ENCODE measurements at places on chromosomes 4 and X.

GRCh38 chr4:128950796-128951195 lies 141.3 kb downstream of the JADE1 start:
- no peak for DNase-seq

GRCh38 chrX:18017411-18017810 lies 156.3 kb upstream of the RAI2 start:
- no peak for DNase-seq

DNA sequence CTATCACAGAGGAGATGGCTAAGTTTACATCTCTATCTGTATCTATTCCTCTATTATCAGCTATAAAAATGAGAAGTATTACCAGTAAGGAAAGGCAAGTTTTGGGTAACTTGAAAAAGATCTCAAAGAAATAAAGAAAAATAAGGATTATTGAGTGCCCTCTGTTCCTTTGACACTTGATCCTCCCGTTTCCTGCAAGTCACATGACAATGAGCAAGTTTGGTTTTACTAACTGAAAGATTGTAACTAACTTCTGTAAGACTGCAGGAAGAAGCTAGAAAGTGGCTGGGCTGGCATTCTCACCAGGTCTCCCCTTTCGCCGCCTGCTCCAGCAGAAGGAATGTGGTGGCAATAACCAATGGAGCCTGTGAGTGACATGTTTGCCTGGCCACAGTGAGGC lies 59.2 kb downstream of the ARHGAP24 start:
- no peak for DNase-seq

GRCh38 chrX:82711457-82711856 lies 796.6 kb upstream of the POU3F4 start:
- no peak for DNase-seq

DNA sequence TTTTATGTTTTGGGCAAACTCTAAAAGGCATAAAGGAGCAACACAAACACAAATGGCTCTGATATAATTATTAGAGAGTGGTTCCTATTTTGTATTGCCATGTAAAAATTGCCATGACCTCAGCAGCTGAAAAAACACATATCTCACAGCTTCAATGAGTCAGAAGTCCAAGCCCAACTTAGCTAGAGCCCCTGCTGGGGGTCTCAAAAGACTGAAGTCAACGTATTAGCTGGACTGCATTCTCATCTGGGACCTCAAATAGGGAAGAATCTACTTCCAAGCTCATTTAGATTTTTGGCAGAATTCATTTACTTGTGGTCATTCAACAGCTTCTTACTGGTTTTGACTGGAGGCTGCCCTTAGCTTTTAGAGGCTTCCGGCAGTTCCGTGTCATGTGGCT lies 47.4 kb downstream of the FREM3 start:
- no peak for DNase-seq

DNA sequence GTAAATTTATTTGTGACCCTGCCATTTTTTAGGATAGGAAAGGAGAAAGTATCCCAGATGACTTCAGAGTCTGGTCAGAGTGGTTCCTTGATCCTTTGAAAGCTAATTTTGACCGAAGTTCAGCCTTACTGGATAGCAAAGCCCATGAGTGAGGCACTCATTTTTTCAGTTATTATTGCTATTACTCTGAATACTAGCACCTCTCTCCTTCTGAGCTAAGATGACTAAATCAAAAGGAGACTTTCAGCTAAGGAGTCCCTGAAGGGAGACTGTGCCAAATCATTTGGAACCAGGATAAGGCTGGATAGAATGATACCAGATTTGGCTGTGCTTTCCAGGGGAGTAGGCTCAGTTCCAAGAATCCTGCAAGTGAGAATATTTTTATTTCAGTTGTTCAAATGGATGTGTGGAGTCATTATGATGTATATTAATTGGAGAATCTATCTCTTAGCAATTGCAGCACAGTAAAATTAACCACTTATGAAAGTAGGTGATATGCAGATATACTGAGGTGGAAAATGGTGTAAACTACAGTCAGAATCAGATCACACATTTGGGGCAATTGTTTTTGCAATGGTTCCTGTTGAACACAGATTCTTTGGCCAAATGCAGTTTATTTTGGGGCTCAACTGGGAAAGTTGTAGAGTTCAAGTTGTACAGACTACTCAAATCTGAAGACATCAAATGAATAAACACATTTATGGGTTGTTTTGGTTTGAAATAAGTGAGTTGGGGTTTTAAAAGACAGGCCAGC lies 1.2 kb downstream of the P2RY10 start:
- no peak for DNase-seq

- no peak for DNase-seq
Observed at GRCh38 chr4:53592122-53592521, 836 bp upstream of the LNX1 start.

GRCh38 chr4:19324184-19324583 lies 927.5 kb upstream of the SLIT2 start:
- DNase-seq = no peak

DNA sequence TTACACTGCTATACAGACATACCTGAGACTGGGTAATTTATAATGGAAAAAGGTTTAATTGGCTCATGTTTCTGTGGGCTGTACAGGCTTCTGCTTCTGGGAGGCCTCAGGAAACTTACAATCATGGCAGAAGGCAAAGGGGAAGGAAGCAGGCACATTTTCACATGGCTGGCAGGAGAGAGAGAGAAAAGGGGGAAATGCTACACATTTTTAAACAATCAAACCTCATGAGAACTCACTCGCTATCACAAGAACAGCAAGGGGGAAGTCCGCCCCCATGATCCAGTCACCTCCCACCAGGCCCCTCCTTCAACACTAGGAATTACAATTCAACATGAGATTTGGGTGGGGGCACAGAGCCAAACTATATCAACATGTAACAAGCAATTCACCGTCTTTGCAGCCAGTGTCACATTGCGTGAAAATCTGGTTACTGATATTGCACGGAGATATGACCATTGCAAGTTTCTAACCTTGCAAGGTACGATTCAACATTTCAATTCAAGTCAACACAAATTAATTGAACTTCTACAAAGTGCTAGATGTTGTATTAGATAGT lies 61.7 kb upstream of the RELL1 start:
- no peak for DNase-seq

DNA sequence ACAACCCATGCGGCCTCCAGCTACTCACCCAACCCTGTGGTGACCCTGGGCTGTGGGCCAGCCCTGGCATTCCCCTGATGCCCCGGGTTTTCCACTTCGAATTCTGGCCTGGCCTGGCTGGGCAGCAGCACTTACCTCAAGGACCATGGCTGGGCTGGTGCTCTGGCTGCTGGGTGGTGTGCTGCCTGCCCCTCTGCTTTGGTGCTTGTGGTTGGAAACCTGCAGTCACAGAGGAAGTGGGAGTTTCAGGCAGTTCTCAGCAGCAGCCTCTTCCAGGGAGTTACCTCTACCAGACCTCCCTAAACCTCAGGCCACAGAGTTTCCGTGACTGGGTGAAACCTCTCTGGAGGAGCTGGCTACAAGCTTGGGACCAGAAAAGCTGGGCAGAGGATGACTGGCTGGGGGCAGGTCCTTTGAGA lies at the start of gene CXCR3:
Gene CXCR3, minus strand, starts transcription at position 209 of the 419 bp plus-strand sequence. Its CDS starts 62 bp downstream, at position 147.
- peak; percentile 53 for DNase-seq

DNA sequence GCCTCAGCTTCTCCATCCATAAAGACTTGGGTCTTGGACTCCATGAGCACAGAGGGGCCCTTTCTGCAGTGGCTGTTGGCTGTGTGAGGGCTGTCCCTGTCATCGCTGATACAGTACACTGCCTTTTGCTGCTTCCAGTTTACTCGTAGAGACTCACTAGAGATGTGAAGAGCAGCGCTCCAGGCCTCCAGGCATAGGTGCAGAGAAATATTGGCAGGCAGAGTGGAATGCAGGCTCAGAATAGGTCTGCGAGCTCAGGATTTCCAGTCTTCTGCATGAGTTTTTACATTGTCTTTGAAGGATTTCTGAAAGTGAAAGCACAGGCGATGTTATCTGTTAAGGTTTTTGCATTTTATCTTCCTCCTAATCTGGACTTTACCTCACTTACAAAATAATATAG lies 97.4 kb downstream of the AASDH start:
- DNase-seq = no peak

GRCh38 chr4:108172753-108173598 lies 4.2 kb upstream of the LEF1 start:
- peak; percentile 66 for DNase-seq

DNA sequence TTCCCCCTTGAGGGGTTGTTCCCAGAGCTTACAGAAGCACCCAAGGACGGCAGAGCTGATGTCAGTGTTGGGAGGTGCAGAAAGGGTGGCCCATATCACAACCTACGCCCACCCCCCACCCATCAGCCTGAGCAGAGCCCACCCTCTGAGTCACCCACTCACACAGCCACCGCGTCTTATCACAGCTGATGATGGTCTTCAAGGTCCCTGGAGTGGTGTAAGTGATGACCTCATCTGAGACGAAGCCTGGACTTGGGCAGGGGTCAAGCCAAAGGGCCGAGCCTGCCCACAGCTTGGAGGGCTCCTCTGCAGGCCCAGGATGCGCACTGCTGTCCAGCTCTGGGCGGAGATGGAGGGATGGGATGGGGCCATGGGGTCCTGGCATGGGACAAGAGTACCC lies 3.0 kb upstream of the HTRA3 start:
- no peak for DNase-seq

GRCh38 chr4:87717276-87718031 lies 67.4 kb downstream of the DMP1 start:
- DNase-seq = no peak

DNA sequence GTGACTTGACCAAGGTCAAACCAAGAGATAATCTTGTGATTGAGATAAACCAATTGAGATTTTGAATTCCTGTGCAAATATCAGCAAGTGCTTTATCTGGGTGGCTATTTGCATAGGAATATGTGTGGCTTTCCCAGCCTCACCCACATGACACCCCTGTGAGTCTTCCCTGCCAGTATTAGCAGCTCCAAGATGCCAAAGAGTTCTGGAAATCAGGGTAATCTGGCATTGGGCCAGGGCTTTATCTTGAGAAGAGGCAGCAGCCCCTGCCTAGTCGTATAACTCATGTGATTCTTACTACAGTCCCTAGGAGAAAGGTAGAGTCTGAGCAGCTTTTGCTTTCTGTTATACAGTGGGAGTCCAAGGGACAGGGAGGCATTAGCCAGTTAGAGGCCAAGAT lies 87.7 kb downstream of the RLIM start:
- no peak for DNase-seq

GRCh38 chr4:156983366-156983765 lies 11.8 kb upstream of the PDGFC start:
- no peak for DNase-seq

DNA sequence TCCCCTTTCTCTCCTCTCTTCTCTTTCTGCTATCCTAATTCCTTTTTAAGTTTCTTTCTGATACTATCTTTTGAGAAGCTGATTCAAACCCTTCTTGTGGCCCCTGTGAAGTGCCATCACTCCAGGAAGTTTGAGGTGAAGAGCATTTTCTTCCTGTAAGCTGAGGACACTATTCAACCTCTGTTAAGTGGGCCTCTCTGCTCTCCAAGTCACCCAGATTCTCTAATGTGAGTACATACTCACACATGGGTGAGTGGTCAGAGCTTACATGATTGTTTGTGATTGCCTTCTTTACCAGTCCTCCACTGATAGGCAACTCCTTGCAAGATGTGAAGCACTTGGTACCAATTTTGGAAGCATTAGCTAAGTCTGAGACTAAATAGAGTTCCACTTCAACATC lies 18.4 kb upstream of the SMIM10L2A start:
- DNase-seq = no peak

GRCh38 chr4:110268790-110269189 lies 70.4 kb upstream of the ELOVL6 start:
- no peak for DNase-seq

- no peak for DNase-seq
Observed at GRCh38 chrX:53449632-53450031, 15.5 kb upstream of the HSD17B10 start.

GRCh38 chr4:143382596-143382995 lies 45.9 kb downstream of the GAB1 start:
- no peak for DNase-seq

DNA sequence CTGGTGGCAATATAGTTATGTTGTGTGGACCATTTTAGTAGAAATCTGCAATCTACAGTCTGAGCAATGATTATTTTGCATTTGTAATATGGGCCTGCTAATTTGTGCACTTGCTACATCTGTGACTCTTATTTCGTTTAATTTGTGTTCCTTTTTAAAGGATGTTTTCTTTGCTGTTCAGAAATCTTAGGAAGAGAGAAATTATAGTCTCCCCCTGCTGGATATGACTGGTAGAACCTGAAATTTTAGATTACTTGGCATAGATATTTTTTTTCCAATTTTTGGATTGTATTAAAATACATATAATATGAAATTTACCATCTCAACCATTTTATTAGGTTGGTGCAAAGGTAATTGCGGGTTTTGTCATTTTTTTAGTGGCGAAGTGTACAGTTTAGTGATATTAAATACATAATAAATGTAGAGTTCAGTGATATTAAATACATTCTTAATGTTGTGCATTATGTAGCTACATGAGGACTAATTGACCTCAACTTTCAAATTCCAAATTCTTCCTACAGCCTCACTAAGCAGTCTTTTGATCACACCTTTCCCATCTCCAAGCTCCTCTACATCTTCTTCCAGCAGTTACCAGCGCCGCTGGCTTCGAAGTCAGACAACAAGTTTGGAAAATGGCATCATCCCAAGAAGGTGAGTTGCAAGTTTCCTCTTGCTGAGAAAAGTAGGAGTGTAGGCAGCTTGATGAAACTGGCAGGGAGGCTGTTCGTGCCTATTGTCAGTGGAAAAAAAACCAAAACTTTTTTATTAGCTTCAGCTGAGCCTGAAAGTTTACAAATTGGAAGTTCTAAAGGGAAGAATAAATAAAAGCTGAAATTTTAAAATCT lies 82.2 kb downstream of the FNIP2 start:
- DNase-seq = peak; percentile 30

DNA sequence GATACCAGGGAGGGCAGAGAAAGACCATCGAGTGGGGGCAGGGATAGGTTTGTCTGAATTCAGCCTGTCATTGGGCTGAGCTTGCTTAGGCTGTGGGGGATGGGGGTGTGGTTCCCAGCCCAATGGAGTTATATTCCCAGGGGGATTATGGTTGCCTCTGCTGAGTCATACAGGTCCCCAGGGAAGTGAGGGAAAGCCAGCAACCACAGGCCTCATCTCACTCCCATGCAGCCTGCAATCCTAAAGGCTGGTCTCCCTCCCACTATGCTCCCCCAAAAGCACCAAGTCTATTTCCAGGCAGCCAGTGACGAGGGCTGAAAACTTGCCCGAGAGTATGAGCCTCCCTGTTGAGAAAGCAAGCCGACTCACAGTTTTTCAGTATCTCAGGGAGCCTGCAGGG lies 39.3 kb downstream of the AFM start:
- DNase-seq = no peak

DNA sequence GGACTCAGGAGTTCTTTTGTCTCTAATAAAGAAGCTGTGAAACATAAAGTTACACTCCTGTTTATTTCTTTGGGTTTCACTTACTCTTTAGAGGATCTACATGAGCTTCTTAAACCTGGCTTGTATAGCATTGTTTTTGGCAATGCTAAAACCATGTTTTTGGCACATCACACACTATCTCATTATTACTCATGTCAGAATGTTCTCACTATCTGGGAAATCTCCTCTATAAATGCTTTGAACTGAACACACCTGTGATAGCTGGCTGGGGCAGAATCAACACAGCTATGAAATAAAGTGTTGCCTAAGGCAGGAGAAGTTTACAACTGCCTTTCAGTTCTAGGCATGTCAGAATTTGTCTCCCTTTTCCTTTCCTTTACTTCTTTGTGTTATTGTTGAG lies 52.6 kb downstream of the SULT1B1 start:
- no peak for DNase-seq

GRCh38 chrX:24777660-24778059 lies 83.9 kb downstream of the POLA1 start:
- DNase-seq = no peak

GRCh38 chr4:148064451-148064850 lies 332.6 kb downstream of the ARHGAP10 start:
- DNase-seq = no peak

- no peak for DNase-seq
Observed at GRCh38 chr4:48133669-48134068, 381 bp downstream of the TXK start.

All from central memory CD4-positive, alpha-beta T cell (primary cell).